ENCODE measurements at places on chromosomes 7 and 10. TPM values are rescaled to one million over a fixed set of nuclear protein-coding genes. Genes with fewer than 3 reads are reported as not detected.

GRCh38 chr7:36854652-36855051 is 130.4 kb upstream of the AOAH start:
- H3K27me3 ChIP-seq = no peaks in the 10 kb centered on the region
- no peaks in the 10 kb centered on the region for H3K36me3 ChIP-seq
- H3K27ac ChIP-seq = no peak overlapping the region

Gene GJD4
- not detected for total RNA-seq

DNA sequence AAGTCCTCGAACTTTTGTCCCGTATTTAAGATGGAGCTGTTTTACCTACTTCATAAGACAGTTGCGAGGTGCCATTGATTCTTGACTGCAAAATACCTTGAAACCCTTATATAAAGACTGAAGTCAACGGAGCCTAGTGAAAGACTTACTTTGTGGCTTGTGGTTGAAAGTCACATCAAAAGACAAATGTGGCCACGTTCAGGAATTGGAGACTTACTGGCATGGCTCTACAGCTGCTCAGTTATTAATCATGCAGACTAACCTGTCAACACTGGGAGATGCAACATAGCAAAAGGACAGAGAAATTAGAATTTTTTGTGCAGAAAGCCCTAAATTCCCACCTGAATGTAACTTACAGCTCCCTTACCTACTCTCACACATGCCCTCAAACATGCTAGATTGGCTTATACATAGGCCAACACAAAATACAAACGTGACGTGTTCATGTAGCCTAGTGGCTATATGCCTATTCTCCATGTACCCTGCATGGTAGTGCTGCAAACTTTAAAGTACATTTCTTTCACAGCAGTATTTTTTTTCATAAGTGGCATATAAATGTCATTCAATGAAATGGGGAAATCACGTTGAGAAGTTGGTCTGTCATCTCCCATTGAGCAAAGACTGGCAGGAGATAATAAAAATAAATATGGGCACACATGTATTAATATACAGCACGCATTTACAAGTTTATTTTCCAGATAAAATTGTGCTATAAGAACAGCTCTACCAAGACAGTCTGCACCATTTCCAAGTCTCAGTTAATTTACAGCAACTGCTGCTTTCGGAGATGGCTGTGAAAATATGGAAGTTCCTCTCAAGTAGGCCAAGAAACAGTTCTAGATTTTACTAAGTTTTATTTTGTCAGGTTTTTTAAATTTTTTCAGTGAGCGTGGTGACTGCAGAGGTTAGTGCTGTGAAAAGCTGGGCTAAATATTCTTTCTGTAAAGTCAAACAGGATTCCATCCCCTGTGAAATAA is 170.4 kb upstream of the C7orf33 start:
- no peak for DNase-seq
- H3K27ac ChIP-seq = no peak overlapping the region
- no peaks in the 10 kb centered on the region for H3K36me3 ChIP-seq
- no peak overlapping the region for H3K4me3 ChIP-seq

DNA sequence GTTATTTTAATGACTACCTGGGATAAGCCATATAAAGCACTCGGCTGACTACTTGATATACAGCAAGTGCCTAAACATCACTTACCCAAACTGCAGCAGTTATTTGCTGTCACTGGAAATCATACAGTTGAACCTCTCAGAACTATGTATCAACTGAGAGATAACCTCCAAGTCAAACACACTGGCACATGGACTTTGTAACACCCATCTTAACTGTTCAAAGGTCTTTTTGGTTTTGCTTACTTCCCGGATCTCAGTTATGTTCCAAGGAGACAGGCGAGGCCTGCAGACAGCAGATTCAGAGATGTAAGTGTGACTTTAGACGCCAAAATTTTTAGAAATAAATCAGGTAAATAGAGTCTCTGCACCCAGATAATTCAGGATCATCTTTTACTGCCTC is 34.6 kb upstream of the DAGLB start:
- H3K4me3 ChIP-seq = peak overlapping the region; percentile 95
- peaks cover 18% of the 10 kb centered on the region for H3K36me3 ChIP-seq
- H3K27me3 ChIP-seq = no peaks in the 10 kb centered on the region

Gene PTPRE
- 88.7 TPM for total RNA-seq

Data from left lung (tissue), 14 donors.